ENCODE measurements at places on chromosomes 7 and 10.
A peak's percentile ranks its signal among the peaks of the same experiment; 100 is the strongest.

DNA sequence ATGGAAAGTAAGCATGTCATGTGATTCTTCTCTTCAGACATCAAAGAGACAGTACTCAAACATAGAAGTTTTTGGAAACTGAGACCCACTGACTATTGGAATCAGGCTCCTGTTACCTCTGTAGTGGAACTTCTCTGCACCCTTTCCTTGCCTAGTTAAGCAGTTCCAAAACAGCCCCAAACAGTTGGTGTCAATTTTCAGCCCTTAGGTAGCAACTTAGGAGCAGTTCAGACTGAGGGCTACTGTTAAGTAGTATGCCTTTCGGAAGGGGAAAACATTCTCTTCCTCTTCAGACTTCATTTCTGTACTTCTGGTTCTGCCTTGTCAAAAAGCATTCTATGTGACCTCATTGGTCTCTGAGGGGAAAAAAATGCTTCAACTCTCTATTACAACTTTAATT is 85.7 kb downstream of the ZNF277 start:
- no peak for DNase-seq

GRCh38 chr10:12287772-12288171 is 61.6 kb upstream of the CAMK1D start:
- no peak for DNase-seq

- DNase-seq = no peak
Measured at GRCh38 chr7:137882806-137883205, 36.0 kb upstream of the DGKI start.

DNA sequence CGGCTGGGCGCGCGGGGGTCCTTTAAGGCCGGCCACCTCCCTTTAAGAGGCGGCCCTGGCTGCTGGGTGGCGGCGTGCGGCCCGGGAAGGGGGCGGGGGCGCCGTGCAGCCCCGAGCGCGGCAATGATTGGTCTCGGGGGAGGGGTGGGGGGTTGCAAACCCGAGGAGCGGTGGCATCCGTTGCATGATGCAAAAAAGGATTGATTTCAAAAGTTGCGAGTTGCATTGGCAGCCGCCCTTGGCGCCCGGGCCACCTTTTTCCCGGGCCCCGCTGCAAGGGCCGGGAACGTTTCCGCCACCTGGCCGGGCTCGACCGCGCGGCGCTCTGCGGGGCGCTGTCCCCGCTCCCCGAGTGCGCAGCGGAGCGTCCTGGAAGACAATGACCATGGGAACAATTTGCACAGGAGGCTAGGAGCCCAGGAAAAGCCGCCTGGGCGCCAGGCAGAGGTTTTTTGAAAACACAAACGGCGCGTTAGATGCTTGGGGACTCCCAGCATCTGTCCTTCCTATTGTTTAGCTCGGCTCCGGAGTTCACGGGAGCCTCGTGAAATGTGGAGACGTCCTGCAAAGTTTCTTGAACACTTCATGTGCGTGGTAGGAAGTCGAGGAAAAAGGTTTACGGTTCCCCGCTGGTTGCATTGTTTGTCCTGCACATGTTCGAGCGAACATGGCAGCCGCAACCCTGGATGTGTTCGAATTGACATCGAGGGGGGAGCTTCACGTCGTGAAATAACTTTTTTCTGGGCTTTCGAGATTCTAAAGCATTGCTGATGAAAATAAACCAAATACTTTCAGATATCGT is at the start of gene SEPHS1:
Gene SEPHS1, minus strand, starts transcription at position 78 of the 802 bp plus-strand sequence. CDS start 3,343 bp downstream, outside the sequence.
- DNase-seq = peak; percentile 86

DNA sequence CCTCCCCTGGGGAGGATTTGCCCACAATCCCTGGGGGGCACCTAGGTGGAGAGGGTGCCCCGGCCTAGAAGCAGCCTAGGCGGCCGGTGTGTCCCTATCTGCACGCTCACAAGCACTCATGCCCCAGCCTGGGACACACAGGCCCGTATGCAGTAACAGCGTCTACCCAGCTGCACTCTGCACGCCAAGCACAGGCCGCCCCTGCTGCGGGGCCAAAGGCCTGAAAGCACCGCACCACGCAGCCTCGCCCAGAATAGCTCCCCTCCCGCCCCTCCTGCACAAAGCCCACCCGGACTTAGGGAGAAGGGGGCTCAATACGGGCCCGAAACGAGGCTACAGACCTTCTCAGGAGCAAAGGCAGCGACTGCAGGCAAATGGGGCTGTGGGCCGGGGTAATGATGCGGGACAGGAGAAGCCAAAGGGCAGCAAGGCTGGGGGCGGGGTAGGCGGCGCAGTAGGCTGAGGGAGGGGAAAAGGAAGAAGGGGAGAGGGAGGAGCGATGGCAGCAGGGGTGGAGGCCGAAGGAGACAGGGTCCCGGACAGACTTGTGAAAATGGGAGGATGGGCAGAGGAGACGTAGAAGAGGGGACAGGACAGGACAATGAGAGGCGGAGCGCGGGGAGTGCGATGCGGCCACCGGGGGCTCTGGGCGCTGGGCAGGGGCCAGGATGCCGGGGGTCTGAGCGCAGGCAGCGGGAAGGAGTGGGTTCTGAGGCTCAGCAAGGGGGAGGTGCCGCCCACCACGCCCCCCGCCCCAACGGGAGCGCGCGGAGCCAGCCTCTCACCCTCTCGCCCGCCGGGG is 544 bp downstream of the GPRIN2 start:
- DNase-seq = peak; percentile 73

- no peak for DNase-seq
Measured at GRCh38 chr7:116438267-116438666, 61.3 kb upstream of the CAV2 start.

- DNase-seq = no peak
Measured at GRCh38 chr7:158805937-158806336, 23.4 kb downstream of the ESYT2 start.

GRCh38 chr7:50801907-50802306 is 19.2 kb upstream of the GRB10 start:
- no peak for DNase-seq

All from left forelimb (tissue), 1 donor.